ENCODE measurements at places on chromosomes 3 and 15. TPM values are rescaled to one million over a fixed set of nuclear protein-coding genes. Genes with fewer than 3 reads are reported as not detected.

- DNase-seq = no peak
Measured at GRCh38 chr15:40595773-40596172, 1.7 kb downstream of the KNL1 start.

GRCh38 chr3:71591101-71591500 is 7.6 kb upstream of the FOXP1 start:
- no peak for DNase-seq

- DNase-seq = no peak
Measured at GRCh38 chr3:67015702-67016484, 17.8 kb downstream of the KBTBD8 start.

DNA sequence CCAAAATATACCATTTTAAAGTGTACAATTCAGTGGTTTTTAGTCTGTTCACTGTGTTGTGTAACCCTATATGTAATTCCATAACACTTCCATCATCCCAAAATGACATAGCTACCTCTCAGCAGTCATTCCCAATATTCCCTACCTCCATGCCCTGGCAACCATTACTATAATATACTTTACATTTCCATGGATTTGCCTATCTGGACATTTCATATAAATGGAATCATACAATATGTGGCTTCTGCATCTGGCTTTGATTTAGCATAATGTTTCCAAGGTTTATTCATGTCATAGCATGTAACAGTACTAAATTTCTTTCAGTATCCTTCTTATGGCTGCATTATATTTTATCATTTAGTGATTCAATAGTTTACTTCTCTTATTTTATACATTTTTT is 25.3 kb downstream of the FAM98B start:
- DNase-seq = no peak

GRCh38 chr15:40775740-40776536 is 6.2 kb downstream of the C15orf62 start:
- no peak for DNase-seq

- DNase-seq = peak; percentile 30
Measured at GRCh38 chr3:99925584-99926230, 108.0 kb downstream of the CMSS1 start.

GRCh38 chr3:13826672-13827071 is 53.2 kb downstream of the WNT7A start:
- DNase-seq = no peak

DNA sequence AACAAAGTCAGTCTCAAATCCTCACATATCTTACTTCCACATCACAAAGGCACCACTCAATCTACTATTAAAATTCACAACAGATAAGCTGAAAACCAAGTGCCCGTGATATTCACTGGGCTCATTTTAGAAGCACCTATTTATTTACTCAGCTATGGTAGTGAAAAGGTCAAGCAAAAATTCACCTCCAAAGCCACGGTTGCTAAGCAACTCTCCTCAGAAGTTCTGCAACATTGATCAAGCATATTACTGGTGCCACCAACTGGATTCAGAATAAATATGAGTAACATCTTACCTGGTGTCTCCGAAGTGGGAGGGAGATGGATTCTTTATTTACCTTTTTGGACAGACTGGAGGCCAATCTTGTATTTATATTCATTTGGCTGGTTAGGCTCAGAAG is 714.8 kb downstream of the FHIT start:
- peak; percentile 34 for DNase-seq

DNA sequence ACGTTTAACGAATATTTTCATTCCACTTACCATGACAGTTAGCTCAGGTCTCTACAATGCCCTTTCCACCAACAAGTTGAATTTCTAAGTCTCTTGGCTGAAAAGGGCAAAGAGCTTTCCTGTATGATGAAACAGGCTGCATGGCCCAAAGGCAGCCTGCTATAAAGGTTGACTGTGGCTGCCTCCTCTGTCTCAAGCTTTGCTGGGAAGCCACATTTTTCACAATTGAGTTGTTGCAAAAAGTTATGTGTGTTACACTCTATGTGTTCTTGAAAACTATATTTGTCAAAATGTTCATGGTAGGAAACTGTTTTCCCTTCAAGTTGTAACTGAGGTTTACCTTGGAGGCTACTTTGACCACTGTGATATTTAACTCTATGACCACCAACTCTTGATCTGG is 49.5 kb downstream of the DZIP1L start:
- no peak for DNase-seq

- no peak for DNase-seq
Measured at GRCh38 chr3:148246291-148246923, 451.3 kb upstream of the AGTR1 start.

- DNase-seq = no peak
Measured at GRCh38 chr15:39025321-39025720, 460.7 kb upstream of the RASGRP1 start.

- DNase-seq = no peak
Measured at GRCh38 chr3:180934638-180935037, 22.2 kb downstream of the FXR1 start.

DNA sequence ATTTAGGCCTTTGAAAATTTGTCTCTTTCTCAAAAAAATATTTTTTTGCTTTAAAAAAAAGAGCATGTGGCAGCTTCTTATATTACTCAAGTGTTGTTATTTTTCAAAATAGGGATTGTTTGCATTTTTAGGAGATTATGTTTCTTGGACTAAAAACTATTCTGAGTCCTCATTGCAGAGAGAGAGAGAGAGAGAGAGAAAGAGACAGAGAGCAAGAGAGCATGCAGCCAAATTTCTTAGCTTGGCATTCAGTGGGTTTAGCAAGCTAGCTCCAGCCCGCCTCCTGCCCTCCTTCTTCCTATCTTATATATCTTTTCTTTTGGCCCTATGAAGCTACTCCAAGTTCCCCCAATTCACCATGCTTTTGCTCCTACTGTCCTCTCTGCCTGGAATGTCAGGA is 55.7 kb downstream of the CEMIP start:
- no peak for DNase-seq

GRCh38 chr15:75620841-75621391 is 4.6 kb downstream of the SNUPN start:
- peak; percentile 77 for DNase-seq

GRCh38 chr15:82165948-82166376 is 96.6 kb downstream of the EFL1 start:
- DNase-seq = no peak

DNA sequence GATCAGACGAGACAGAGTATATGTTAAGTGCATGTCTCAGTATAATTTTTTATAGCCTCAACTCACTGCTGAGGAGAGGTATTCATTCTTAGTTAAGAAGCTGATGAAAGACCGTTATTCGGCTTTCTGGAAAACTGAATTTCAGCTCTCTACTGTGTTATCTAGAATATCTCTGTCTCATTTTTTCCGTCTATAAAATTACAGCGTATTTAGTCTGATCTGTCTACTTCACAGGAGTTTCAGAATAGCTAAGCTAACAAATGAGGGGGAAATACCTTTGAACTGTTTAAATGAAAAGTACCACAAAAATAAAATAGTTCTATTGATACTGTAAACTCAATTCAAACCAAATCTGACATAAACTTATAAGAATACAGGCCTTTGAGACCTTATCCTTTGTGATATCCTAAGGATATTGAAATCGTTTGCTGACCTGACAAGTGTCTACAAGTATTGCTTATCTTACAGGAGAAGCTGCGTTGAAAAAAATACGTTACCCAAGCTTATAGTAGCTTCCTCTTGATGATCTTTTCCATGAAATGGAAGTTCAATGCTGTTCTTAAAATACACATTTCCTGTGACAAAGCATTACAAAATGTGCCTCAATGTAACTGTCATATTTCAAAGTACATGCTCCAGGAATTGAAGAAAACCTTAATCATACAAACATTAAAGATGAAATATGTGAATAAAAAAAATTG is 104.6 kb downstream of the IL1RAP start:
- DNase-seq = no peak

DNA sequence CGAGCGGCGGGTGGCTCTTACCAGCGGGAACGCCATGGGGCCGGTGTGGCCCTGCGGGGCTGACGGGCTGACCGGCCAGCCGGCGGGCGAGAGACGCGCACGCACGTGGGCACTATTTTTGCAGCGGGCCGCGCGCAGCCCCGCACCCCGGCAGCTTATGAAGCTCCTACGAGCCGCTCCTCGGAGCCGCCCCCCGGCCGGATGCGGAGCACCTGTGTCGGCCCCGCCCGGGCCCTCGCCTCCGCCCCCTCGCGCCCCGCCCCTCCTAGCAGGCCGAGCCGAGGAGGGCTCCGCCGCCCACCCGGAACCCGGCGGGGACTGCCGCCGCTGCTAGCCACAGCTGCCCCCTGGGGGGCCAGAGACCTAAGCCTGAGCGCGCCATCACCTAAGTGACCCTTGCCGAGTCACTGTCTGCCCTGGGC is 683 bp upstream of the CPEB1 start:
- no peak for DNase-seq

GRCh38 chr3:72143322-72143721 is 358.4 kb upstream of the PROK2 start:
- no peak for DNase-seq

DNA sequence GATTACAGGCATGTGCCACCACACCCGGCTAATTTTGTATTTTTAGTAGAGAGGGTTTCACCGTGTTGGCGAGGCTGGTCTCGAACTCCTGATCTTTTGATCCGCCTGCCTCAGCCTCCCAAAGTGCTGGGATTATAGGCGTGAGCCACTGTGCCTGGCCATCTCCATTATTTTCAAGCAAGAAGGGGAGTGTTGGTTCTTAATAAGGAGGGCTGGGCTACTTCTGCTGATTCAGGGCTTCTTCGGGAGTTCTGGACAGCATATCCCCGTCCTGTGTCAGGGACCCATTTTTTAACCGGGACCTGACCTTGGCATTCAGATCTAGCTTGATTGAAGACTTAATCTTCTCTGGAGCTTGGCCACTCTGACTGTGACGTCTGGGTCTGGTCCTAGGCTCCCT is 74.1 kb upstream of the SYN2 start:
- no peak for DNase-seq

DNA sequence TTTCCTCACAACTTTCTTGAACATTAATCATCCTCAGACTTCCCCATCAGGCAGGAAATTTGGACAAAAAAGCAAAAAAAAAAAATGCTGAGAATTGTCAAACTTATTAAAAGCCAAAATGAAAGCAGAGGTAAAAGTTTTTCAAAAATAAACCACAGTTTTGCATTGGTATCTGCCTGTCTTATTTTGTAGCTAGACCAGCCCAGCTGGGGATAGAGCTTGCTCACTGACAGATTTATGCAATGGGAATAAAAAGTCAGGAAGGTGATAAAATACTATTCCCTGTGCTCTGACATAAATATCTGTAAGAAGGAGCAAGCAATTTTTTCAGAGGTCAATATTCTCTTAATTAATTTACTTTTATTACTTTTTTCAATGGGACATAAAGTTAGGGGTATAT is 1006.7 kb upstream of the ALCAM start:
- no peak for DNase-seq

GRCh38 chr3:187735837-187736236 is 9.4 kb downstream of the BCL6 start:
- DNase-seq = no peak

GRCh38 chr3:100546020-100546744 is 53.8 kb downstream of the TMEM45A start:
- DNase-seq = no peak

GRCh38 chr3:186339180-186339918 is 22.7 kb downstream of the DGKG start:
- no peak for DNase-seq

GRCh38 chr3:196117809-196118208 is 35.9 kb upstream of the TFRC start:
- DNase-seq = no peak

DNA sequence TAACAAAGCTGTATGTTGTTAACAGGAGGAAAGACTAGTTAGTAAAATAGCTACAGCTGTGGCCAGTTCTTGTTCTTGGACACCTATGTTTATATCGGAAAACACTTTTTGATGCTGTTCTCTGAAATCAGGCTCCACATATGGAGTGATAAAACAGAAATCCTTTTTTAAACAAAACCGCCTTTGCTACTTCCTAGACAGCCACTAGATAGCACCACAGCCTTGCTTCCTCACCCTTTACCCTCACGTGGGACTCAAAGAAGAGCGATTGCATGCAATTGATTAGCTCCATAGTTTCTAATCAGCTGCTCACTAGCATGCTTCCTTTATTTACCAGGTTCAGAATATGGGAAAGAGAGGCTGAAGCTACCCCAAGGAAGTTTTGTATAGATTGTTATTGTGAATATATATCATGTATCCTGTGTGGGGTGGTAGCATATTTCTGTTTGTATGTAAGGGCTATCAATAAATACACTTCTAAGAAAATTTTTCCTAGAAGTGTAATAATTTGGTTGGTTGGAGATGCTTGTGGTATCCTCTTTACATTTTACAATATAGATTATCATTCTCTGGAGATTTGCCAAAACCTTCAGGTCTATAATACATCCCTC is 4.3 kb upstream of the MTFMT start:
- peak; percentile 73 for DNase-seq

GRCh38 chr15:101303408-101303807 is 8.4 kb upstream of the SNRPA1 start:
- DNase-seq = no peak

DNA sequence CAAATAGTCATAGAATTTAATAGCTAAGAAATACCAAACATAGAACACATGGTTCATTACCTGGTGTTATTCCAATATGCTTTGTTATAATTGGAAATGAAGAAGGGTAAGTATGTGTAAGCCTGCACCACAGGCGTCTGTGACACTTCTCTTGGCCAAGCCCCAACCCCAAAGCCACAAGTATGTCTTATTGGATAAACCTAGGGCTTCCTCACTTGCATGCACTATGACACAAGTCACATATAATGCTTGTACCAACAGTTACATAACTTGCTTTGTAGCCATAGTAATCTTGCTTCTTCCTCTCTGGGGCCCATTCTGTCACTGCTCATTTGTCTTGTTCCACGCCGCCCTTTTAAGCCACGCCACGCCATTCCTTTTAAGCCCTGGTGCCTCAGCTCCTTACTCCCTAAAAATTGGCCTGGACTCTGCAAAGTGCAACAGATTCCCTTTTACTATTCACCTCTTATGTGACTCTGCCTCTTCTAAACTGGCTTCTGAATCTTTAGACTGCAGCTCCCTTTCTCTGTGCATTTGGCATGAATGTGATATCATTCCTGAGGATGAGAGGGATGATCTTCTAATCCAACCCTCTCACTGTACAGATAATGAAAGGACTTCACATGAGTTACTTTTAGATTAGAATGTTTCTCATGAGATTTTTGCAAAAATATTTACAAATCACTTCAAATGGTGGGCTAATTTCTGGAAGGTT is 48.1 kb upstream of the EPHA3 start:
- DNase-seq = no peak

- DNase-seq = no peak
Measured at GRCh38 chr15:40325700-40326099, 2.2 kb downstream of the INAFM2 start.

DNA sequence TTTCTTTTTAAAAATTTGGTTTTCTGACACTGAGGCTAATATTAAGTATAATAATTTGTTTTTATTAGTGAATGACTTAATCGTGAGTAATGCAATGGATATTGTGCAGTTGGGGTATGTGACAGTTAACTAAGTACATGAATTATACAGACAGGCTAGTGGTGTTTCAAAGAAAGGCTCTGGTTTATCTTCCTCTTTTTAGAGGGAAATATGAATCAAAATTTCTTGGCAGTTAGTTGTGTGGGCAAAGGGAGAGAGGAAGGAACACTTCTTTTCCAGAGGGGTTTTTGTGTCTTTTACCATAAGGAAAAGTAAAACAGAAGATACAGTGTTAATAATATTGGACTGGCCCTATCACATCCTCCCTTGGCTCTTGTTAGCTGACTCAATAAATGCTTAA is 2.7 kb downstream of the ZNF654 start:
- DNase-seq = no peak

UBAP1L gene
- 1.8 TPM for total RNA-seq

SPATA12 gene
- total RNA-seq = not detected

WNT7A gene
- total RNA-seq = not detected

SYNPR gene
- total RNA-seq = not detected

CADPS gene
- total RNA-seq = 8.3 TPM

FOXB1 gene
- not detected for total RNA-seq

HHATL gene
- total RNA-seq = not detected

CELF6 gene
- total RNA-seq = 4.0 TPM

GUCA1C gene
- not detected for total RNA-seq
